ENCODE measurements at places on chromosomes 1 and 21.

DNA sequence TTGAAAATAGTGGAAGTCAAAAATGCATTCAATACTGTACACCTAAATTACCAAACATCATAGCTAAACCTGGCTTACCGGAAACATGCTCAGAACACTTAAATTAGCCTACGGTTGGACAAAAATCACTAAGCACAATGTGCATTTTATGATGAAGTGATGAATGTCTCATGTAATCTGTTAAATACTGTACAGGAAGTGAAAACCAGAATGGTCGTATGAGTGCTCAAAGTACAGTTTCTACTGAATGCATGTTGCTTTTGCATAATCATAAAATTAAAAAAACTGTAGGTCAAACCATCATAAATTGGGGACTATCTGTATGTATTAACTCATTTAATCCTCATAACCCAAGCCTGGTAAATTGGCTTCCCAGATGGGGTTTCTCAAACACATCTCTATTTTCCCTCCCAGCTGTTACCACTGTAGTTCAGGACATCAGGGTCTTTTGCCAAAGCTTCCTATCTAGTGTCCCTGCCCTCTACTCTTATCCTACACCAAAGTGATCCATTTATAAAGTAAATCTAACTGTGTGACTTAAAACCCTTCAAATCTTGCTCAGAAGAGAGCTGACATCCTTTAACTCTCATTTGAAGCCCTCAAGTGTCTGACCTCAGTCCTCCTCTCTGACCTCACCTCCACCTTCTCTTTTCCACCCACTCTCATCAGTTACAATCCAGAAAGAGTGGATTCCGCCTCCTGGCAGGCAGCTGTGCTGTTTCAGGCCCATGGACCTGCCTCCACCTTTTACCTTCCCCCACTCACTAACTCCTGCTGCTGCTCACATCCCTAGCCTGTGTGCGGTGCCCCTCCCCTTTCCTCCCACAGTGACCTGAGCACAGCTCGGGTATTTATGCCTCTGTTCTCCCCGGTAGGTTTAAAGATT is 356.4 kb upstream of the ST6GALNAC5 start:
- DNase-seq, result no peak

DNA sequence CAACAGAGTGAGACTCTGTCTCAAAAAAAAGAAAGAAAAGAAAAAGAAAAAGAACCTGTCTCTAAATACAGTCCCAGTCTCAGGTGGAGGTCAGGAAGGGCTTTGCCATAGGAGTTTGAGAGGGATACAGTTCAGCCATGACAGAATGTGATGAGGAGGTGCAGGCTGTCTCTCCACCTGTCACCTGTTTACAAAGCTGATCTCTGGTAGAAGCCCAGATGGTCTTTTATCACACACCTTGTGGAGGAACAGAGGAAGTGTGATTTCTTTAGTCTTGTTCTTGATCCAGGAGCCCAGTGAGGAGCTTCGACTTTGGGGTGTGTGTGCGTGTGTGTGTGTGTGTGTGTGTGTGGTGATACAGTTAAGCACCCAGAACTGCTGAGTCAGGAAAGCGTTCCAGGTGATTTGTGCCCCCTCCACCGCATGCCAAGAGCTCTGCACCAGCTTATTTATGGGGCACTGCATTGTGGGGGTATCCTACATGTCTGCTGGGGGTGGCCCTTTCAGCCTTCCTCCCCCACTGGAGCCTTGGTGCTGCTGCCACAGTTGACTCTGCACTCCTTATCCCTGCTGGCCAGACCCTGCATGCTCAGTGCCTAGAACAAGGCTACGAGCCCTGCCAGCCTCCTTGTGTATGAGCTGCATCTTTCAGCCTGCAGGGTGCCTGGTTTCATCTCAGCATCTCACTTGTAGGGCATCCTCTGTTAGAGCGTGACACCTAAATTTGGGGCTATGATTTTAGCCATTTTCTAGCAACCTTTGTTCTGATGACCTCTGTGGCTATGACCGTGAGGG is 19.3 kb downstream of the DOP1B start:
- DNase-seq, result no peak

DNA sequence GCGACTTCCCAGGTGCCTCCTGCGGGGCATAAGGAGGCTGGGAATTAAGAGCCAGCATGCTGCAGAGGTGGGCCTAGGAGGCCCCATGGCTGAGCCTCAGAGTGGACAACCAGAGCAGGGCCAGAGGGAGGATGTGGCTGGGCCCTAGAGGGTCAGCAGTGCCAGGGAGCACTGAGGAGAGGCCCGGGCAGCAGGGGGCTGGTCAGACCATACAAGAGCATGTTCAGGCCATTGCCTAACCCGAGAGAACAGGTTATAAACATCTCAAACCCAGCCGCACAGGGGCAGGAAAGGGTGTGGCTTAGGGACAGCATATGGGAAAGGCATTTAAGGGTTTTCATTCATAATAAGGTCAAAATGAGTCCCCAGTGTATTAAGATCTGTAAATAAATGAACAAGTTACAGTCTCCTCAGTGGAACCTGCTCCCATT is 51.1 kb downstream of the IER5 start:
- no peak for DNase-seq

DNA sequence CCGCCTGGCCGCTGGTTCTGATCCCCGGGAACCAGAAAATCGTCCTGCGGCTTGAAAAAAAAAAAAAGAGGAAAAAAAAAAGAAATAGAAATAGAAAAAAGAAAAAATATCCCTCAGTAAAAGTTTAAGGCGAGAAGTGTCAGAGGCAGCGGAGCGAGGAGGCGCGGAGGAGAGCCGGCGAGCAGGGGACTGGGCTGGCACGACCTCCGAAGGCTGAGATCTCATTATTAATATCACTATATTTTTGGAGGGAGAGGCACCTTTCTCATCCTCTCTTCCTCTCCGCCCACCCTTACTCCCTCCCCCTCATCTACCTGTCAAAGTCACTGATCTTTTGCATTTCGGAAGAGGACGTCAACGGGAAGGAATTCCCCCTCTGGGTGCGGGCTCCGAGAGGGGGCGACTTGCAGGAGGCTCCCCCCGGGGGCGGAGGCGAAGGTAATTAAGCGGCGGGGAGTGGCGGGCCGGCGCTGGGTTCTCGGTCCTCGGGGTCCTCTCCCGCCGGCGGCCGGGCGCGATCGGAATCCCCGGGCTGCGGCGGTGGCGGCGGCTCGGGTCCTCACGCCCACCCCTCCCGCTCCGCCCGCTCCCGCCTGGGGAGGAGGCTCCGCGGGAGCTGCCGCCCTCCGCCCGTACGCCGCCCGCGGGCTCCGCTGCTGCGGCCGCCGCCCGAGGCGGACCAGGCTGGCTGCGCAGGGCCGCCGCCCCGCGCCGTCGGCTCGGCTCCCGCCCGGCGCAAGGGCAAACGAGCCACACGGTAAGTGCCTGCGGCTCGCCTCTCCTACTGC is at the start of gene NTNG1:
Gene NTNG1, plus strand, starts transcription at position 337 of the 788 bp plus-strand sequence.
- DNase-seq, result no peak

DNA sequence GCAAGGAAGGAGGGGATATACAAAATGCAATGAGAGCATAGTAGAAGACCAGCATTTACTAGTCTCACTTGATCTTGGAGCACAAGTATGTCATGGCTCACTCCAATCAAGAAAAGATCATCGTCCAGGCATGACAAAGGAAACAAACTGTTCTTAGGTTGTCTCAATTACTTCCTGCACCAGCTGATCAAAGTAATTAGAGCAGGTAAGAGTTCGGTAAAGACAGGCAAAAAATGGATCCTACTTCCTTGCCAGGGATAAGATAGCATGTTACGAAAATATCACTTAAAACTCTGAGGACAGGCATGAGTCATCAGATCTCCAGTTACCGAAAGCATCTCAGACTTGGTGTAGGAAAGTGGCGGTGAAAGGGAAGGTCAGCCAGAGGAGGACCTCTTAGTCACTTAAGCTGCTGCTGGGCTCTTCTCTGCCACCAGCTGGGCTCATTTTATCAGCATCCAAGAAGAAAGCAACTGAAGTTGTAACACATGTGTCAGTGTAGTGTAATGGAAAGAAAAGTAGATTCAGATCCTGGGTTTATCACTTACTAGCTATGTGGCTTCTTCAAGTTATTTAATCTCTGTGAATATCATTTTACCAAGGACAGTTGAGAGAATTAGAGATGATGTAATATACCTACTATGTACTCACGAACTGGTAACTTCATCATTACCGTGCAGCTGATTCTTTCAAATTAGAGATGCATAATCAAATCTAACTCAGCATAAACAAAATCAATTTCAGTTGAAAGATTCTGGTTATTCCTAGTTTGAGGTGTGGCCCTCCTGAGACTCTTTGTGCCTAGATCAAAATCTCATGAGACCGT is 46.8 kb downstream of the XCL1 start:
- no peak for DNase-seq

DNA sequence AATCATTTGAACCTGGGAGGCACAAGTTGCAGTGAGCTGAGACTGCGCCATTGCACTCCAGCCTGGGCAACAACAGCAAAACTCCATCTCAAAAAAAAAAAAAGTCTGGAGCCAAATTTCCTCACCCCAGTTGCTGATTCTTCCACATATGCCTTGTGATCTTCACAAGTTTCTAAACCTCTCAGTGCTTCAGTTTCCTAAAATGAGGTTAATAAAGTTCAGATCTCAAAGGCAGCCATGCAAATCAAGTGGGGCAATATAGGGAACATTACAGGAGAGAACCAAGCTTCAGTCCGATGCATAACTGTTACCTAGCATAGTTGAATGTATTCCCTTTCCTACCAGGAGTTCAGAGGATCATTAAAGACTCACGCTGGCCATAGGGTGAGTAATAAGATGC is 4.8 kb downstream of the ITLN1 start:
- no peak for DNase-seq
